ENCODE measurements at places on chromosomes 13 and 19.

DNA sequence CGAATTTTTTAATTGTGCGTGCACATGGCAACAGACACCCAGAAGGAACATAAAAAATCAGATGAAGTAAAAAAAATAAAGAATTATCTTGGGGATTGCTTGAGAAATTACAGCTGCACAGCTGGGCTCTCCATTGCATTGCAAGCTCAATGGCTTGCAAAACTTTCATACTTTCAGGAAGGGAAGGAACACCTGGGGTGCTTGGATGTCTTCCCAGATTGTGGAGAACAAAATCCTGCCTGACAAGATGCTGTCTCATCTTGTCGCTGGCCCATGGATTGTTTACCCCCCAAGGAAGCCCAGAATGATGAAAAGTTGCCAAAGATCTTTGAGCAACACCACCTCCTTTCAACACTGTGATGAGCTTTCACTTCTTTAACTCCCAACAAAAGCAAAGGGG lies 11.0 kb upstream of the CASP14 start:
- no peak for DNase-seq

- no peak for DNase-seq
Observed at GRCh38 chr19:50803633-50804419, 13.6 kb downstream of the ACP4 start.

DNA sequence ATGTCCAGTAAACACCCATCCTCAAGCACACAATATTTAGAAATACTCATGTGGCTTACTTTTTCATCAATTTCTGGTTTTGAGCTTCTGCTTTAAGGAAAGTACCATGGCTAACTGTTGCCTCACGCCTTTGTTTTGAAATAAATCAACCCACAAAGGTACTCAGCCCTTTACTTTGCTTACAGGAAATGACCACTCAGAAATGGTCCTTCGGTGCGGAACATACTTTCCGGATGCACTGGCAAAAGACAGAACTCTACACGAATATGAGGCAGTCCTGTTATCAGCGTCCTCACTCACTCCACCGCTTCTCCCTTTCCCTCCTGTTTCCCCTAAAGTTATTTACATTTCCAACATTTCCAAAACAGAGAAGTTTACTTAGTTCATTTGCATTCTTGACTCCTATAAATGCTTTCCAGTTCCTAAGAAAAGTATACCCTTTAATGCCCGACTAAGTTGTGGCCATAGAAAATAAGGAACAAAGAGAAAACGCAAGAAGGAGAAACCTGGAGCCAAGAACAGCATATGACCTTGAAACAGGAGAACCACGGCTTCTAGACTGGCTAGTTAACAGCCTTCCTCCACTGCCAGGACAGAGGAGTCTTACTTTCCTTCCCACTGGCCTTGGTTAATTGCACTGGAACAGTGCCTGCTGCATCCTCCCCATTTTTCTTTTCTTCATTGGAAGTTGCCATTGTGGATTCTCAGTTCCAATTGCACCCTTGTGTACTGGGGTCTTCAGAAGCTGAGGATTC lies 10.6 kb downstream of the FPR2 start:
- DNase-seq: no peak

DNA sequence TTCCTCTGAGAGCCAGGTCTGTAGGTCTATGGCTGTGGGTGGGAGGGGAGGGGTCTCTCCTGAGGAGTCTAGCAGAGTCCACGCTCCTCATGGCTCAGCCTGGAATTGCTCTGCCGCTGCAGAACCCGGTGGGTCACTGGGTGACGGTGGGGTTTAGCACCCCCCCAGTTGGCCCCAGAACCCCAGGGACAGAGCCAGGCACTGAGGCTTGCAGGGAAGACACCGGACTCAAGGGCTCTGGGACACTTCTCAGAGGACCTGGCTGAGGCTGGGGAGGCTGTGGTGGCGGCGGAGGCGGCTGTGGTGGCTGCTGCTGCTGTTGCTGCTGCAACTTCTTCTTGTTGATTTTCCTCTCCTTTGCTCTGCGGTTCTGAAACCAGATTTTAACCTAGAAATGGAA lies 6.1 kb downstream of the CDX2 start:
- DNase-seq: no peak

DNA sequence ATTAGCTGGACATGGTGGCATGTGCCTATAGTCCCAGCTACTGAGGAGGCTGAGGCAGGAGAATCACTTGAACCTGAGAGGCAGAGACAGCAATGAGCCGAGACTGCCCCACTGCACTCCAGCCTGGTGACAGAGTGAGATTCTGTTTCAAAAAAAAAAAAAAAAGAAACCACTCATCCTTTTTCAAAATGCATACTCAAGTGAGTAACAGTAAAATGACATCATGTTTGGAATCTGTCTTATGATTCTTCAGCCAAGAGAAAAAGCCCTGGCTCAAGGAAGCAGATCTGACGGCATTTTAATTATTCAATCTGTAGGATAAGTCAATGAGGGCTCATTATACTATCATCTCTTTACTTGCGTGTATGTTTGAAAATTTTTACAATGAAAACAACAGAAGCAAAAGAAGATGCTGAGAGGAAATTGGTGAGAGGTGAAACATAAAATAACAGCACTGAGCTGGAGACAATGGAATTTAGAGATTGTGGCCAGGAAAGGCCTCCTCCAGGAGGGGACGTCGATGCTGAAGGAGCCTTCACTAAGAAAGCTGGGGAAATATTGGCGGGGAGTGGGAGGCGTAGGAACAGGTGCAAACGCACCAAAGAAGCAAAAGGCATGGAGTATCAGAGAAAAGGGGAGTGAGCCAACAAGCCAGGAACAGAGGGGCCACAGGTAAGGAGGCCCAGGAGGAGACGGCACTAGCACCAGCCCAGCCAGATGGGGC lies 12.9 kb upstream of the CCNE1 start:
- DNase-seq: no peak

DNA sequence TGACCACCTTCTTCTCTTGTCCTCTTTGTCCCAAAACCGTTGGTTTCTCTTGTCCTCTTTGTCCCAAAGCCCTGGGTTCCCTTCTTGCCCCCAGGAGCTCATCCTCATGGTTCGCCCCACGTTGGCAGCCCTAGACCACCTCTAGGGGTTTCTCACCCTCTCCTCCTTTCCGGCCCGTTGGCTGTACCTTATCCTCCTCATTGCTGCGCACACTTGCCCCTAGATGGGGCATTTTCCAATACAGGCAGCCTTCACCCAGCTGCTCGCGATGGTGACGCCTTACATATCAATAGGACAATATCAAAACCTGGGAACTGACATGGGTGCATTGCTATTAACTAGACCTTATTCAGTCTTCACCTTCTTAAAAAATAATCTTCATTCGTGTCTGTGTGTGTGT lies 86.5 kb downstream of the IPO5 start:
- no peak for DNase-seq

DNA sequence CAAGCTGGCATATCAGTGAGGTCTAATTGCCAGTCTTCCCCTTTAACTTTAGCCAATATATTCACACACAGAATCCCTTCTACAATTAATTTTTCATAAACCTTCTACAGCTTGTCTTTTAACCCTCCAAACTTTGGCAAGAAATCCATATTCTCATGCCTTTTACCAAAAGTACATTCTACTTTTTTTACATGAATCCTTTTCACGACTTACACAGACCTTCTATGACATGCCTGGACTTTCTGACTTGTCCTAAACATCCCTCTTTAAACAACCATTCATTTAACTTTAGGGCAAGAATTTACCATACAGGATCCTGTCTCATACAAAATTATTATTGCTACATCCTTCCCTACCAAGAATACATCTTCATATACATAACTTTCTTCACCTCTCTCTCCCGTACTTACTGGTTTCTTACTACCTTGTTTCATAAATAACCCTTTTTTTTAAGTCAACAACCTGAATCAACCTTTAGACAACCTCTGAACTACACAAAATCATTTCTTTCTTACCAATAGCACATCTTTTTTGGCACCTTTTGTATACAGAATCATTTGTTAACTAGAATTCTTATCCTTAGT lies 23.5 kb downstream of the ZNF544 start:
- DNase-seq: no peak

DNA sequence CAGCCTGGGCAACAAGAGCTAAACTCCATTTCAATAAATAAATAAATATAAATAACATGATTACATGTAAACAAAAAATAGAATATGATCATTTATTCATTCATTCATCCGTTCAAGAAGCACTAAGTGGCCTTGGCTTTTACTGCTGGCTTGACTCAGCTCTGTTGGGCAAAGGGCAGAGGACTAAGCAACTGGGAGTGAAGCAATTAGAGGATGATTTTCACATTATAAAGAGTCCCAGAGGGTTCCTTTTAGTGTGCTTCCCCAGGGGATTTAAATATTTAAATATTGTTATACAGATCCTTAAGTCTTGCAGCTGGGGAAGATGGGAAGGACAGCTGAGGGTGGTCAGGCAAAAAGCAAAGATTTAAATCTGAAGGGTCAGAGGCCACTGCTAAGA lies 34.9 kb upstream of the FLT1 start:
- no peak for DNase-seq
